Immature natural killer cell (primary cell): ENCODE measurements at places on chromosomes 4 and X. TPM values are rescaled to one million over a fixed set of nuclear protein-coding genes. Genes with fewer than 3 reads are reported as not detected.

Gene NOA1
- polyA plus RNA-seq: 14.3 TPM

Gene SHISA3
- not detected for polyA plus RNA-seq

Gene ZNF732
- 0.13 TPM for polyA plus RNA-seq

DNA sequence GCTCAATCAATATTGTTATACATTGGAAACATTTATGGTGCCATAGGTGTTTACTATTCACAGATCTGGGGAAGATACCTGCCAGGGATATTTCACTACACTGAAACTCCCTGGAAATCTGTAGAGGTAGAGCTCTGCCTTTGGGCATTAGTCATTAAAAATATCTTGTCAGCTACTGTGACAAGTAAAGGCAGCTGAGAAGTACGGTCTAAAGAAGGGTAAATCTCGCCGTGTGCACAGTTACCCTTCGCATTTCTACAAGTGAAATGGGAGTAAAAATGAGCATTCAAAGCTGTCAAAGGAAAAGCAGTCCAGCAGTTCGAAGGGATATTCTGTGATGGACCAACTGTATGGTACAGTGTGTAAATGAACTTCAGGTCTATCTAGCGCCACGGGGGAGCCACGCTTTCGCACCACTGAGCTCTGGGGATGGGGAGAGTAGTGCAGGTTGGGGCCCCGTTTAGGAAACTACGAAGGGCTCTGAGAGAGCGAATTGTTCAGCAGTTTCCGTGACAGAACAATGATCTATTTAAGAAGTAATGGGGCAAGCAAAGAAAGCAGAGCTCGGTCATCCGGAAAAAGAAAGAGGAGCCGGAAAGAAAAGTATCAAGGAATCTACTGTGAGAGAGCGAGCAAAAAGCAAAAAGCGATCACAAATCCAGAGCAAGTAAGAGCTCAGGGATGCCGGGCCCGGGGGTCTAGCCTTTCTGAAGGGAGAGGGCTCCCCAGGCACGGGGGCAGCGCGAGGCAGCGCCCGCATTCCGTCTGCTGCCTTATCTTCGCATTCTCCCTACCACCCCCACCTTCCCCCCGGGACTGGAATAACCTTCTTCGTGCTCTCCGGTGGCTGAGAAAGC is 646 bp downstream of the TIGD4 start:
- peak; percentile 37 for DNase-seq

Gene BCORL1
- polyA plus RNA-seq: 2.8 TPM

- no peak for DNase-seq
These were observed 38.6 kb upstream of the AMELX start for GRCh38 chrX:11254417-11255109.

- DNase-seq: no peak
These were observed 555.2 kb upstream of the PCDH10 start for GRCh38 chr4:132593717-132594400.

Gene ASB9
- polyA plus RNA-seq: not detected

DNA sequence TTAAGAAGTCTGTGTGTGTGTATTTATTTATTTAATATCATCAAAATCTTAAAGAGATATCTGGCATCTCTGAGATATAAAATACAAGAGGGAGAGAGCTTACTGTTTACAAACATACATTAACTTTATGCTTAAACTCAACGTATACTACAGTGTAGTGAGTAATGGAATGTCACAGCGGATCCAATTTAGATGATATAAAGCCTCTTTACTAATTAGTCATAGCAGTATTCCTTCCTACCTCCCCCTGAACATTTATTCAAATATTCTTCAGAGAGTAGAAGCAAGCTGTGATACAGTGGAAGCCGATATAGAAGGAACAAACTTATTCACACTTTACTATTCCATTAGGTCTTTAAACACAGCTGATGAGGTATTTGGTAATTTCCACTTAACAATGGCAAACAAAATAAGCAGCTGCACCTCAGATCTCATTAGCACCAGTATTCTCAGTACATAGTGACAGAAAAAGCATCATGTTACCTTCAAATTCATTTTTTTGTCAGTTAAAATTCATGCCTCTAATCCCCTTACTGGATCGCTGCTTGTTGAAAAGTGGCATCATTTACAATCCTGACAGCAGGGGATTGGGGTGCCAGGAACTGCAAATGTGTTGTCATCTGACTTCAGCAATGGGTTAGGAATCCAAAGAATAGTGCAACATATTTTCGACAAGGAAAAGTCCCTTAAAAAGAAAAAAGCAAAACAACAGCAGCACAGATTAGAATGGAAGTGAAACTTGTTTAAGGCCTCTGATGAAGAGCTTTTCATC is 658.7 kb upstream of the EPHA5 start:
- no peak for DNase-seq

- no peak for DNase-seq
These were observed 33.5 kb upstream of the ELF2 start for GRCh38 chr4:139210486-139210885.

Gene CXorf66
- polyA plus RNA-seq: not detected

GRCh38 chrX:153496590-153496959 is 1.8 kb downstream of the BGN start:
- DNase-seq: no peak

GRCh38 chr4:3257556-3258482 is 8.9 kb downstream of the MSANTD1 start:
- no peak for DNase-seq

GRCh38 chr4:32119907-32120306 is 1399.7 kb downstream of the PCDH7 start:
- DNase-seq: no peak

DNA sequence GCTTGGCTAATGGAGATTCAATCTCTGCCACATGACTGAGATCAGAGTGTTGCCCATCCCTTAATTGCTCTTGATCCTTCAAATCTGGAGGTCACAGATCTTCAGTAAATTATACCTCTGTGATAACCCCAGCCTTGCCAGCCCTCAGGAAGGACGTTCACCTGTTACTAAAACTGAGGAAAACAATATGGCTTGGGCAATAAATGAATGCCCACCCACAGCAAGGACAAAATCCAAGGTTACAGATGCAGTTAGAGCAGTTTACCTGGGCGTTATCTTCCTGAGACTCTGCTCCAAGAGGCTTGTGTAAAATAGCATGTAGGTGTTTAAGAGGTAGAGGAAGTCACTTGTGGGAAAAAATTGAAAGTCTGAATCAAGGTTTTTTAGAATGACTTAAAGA is 69.3 kb upstream of the MAOA start:
- no peak for DNase-seq
